ENCODE measurements at places on chromosomes 12 and 14.
A peak's percentile ranks its signal among the peaks of the same experiment; 100 is the strongest.

DNA sequence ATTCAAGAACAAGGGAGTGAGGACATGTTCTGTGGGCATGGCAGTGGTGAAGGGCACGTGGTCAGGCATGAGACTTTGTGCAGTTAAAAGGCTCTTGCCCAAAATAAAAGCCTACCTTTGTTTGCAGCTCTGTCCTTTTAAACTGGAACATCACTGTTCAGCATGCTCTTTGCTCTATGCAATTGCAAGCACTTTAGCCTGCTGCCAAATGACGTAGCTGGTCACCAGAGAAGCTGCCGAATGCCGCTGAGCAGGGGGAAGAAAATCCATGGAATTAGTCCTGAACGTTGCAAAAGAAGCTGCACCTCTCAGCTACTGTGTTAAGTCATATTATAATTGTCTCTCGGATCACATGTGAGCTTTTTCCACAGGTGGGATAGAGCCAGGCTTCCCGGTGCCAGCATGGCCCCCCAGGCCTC lies 176.3 kb upstream of the DIO2 start:
- DNase-seq, result no peak

GRCh38 chr12:68406134-68406576 lies 74.0 kb upstream of the MDM1 start:
- peak; percentile 9 for DNase-seq

DNA sequence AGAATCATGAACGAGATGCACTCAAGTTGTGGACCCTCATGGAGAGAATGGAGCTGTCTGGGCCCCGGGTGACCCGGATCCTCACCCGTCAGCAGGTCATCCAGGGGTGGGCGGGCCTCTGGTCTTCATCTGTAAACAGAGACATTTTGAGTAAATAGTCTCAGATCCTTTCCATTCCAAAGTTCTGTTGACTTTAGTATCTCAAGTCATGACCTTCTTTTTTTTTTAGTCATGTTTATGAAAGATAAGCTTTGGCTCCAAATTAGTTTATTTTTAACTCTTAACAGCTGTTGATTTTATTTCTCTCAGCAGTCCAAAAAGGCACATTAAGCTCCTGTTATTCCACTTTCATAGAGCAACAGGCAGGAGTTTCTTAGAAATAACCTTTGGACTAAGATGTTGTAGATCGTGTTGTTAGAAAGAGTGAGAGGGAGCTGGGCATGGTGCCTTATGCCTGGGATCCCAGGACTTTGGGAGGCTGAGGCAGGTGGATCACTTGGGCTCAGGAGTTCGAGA lies 48.9 kb upstream of the AMN start:
- no peak for DNase-seq

DNA sequence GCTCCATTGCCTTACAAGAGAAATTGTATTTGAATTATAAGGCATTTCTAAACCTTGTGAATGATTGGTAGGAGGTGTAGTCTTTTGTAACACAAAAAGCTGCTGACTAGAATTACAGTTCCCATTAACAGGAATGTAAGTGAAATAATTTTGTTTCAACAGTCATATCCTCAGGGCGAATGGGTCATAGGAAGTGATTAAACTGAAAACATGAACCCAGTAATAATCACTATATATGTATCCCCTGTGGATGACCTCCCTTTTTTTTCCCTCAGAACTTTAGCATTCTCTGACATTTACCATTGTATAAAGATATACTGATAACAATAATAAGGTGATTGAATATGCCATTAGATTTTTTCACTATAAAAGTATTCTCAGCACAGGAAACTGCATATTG lies 312.3 kb downstream of the ATP23 start:
- DNase-seq, result no peak

GRCh38 chr12:40241741-40242140 lies 16.9 kb downstream of the LRRK2 start:
- no peak for DNase-seq

DNA sequence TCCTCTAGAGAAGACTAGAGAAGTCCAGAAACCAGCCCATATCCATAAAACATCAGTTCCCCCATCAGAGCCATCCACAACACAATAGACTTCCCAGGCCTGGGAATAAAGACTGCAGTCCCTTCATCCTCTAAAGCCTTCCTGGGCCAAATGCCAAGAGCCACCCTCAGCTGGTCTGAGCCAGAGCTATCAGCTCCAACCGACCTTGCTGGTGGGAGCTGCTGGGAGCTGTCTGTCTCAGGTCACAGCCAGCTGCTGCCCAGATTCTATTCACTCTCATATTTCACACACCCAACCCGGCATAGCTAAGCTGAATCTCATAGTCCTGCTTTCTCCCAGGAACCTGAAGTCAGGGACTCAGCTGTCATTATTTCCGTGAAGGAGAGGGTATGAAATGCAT lies 10.9 kb upstream of the TFCP2 start:
- no peak for DNase-seq

GRCh38 chr12:40892528-40892927 lies 200.3 kb downstream of the CNTN1 start:
- DNase-seq, result no peak

- DNase-seq, result no peak
Measured at GRCh38 chr14:75313294-75313693, 34.7 kb downstream of the FOS start.

- no peak for DNase-seq
Measured at GRCh38 chr14:71142375-71143038, 235.2 kb downstream of the PCNX1 start.

- DNase-seq, result no peak
Measured at GRCh38 chr12:47214001-47214619, 134.4 kb upstream of the AMIGO2 start.

DNA sequence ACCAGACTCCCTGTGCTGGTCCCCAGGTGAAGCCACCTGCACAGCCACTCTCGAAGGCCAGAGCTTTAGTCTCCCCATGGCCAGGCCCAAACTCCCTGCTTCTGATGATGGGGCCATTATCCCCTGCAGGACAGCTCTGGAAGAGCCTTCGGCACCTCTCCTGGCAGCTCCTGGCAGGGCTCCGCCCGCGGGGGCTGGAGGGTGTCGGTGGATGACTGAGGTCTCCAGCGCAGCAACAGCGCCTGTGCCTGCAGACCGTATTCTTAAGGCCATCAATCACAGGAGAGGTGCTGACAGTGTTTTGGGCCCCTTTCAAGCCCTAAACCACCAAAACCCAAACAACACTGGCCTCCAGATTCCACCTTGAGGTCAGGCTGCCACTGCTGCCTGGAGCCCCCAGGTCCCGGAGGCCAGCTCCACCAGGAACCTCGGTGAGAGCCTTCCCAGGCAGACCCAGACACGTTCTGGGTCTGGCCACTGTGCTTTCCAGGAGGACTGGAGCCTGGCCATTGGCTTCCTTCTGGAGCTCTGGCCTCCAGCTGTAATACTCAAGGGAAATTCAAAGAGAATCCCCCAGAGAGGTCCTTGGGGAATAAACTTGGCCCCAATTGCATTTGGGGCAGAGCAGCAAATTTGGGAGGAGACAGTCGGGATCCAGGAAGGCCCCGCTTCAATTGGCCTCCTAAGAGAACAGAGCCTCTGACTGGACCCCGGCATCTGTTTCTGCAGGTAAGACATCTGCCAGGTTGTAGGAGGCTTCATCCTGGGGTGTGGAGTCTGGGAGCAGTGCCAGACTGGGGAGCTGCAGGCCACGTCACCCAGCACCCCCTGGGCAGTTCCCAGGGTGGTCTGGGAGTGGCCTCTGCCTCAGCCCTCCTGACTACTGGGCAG lies 210.6 kb upstream of the RTL1 start:
- DNase-seq, result no peak

DNA sequence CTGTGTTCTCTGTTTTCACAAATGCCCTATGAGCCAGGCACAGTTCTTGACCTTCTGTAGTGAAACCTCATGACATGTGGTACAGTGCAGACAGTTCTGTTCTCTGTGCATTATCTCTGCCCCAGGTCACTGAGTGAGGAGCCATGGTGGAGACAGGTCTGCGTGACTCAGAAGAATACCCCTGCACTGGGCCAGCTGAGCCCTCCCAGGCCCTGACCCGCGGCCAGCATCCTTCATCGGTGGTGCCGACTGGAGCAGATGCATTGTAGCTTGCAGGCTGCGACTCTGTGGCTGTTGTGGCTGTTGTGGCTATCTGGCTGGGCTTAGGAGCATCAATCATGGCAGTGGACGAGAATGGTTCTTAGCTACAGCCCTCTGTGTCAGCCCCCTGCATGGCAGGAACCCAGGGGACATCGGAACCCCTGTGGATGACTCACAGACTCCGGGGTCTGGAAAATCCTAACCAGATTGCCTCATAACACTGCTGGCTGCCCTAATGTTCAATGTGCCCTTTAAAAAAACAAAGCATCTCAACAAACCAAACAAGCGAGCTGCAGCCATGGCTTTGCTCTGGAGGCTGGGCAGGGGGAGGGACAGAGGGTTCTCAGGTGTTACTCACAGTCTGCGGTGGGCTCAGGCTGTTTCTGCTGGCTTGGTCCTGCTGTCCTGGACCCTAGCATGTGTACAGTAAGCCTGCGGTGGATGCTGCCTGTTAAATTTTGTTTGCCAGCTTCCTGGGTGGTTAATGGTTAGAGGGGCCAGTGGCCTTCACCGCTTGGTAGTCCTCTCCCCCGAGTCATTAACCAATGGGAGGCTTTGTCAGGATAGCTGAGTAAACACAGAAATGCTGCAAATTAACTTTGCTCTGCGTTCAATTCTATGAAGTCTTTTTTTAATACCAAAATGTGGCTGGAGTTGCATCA lies at the start of gene SERPINA6:
TSS of gene SERPINA6 (minus strand) at position 689 of the 923 bp plus-strand sequence. CDS start 8,688 bp downstream, outside the sequence.
- no peak for DNase-seq

- DNase-seq, result peak; percentile 7
Measured at GRCh38 chr14:59022144-59022543, 166.3 kb upstream of the DAAM1 start.

DNA sequence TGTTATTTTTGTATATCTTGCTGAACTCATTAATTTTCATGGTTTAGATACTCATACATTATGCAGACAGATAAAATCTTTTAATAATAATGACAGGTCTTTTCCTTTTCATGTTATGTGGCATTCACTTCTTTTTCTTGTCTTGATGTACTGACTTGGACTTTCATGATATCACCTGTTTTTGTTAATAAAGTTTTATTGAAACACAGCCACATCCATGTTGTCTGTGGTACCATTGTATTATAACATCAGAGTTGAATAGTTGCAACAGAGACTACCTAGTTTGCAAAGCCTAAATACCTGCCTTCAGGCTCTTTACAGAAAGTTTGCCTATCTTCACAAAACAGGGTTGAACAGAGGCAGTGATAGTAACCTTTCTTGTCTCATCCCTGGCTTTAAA lies 85.1 kb downstream of the RGS6 start:
- no peak for DNase-seq

- no peak for DNase-seq
Measured at GRCh38 chr14:85576218-85576617, 46.3 kb downstream of the FLRT2 start.

DNA sequence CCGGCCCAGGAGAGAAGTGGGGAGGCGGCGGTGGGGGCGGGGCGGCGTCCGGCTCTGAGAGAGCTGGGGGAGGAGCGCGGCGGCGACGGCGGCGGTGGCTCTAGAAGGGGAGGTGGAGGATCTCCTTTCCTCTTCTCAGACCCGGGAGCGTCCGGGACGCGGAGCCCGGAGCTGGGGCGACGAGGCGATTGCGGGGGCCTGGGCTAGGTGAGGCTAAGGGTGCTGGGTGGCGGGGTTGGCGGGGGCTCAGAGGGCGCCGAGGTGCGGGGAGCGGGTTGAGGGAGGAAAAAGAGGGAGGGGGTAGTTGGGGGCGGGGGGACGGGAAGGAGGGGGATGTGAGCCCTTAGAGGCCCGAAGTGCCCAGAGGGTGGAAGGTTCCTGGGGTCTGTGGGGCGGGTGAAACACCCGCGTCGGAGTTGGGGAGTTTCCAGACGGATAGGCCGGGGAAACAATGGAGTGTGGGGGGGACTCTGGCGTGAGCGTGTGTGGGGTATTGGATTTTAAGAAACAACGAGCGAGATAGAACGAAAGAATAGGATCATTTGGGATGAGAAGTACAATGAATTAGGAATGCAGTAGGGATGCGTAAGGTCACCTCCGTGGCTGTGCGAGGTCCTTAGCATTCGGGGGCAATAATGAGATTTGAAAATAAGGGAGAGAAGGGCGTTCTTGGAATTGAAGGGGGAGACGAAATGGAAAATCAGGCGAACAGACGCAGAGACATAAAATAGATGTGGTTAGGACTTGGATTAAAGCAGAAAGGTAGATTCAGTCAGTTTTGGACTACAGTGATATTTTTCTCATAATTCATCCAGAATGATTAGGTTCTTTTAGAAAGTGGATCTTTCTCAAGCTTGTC lies at the start of gene SPATS2:
TSS of gene SPATS2 (plus strand) at position 82 of the 859 bp plus-strand sequence. CDS start 93,551 bp downstream, outside the sequence.
- no peak for DNase-seq

DNA sequence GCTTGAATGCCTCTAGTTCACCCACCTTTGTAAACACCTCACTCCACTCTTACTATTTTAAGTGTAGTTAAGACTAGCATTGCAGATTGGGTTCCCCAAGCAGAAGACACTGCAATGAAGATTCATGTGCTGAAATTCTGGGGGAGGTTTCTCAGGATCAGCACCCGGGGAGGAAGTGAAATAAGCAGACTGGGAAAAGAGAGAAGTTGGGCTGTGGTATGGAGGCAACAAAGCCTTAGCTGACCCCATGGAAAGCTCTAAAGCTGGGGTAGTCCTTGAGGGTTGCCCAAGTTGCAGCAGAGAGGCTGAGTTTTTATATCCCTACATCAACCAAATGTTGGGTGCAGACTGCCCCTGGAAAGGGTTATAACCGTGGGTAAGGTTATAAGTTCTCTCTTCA lies 23.9 kb upstream of the IGF1 start:
- DNase-seq, result no peak

- no peak for DNase-seq
Measured at GRCh38 chr14:93045965-93046704, 69.6 kb downstream of the ITPK1 start.

DNA sequence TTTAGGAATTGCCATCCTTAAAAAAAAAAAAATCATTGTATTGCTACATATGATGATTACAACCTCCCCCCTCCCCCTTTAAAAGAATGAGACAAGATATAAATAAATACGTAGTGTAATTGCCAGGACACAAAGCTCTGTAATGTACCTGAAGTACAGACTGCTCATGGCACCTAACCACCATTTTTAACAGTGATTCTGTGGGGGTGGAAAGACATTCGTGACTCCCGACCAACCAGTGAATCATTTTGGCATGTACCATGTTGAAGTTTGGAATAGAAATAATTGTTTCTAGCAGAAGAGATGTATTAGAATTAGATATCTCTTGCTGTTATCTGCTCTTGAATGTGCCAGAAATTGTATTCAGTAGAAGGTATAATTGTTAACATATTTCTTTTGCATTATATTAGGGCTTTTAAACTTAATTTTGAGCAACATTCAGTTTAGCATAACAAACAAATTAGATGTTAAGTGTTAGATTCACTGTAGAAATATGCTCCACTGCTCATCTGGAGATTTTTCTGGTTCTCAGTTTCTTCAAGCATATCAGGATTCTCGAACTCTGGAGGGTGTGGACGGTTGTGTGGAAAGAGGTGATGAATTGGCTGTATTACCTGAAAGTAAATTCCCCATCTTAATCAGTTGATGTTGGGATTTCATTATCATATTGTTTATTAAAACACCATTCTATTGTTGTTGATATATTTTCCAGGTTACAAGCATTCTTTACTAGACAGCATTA lies 31.1 kb downstream of the FRS2 start:
- DNase-seq, result no peak

DNA sequence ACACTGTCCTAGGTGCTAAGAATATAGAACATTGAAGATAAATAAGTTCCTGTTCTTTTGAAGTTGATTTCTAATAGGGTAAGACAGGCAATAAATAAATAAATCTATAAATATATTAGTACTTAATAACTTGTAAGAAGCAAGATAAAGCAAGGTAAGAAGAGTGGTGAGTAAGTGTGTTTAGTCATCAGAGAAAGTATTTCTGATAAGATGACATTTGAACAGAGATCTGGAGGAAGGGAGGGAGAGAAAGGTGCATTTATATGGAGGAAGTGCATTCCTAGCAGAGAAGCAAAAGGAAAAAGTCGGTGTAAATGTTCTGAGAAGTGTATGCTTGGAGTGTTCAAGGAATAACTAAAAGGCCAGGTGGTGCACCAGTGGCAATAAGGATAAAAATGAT lies 184.4 kb upstream of the GRIP1 start:
- DNase-seq, result no peak

All from NCI-H460 (cell line).